ENCODE measurements at places on chromosomes 12 and 14.

DNA sequence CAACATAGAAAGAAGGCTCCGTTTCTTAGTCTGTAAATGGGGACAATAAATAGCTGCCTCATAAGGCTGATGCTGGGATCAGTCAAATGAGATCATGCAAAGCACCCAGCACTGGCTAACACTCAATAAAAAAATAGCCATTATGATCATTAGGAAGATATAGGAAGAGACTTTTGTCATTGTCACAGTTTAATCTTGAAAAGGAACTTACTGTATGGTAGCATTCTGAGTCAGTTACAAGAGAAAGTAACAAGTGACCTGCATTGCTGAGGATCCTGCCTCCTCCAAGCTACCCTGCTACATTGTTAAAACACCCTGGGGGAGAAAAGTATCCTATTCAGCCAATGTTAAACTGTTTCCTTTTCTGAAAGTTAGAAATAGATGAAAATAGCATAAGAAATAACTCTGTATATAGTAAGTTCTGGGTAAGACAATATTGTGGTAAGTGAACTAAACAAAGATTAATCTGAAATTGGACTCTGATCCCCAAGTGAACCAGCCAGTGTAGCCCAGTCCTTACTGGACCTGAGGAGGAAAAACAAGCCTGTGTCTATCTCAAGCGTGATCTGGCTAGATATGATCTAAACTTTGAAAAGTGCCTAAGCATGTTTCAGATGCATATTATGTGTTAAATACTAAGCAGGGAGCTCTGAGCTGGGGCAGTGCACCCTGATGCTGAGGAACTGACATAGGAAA, 3.6 kb upstream of the NUDT4 start:
- no peak for DNase-seq

GRCh38 chr14:65444230-65444629, 31.7 kb downstream of the FUT8 start:
- no peak for DNase-seq

- no peak for DNase-seq
Observed at GRCh38 chr14:51117593-51117992, 22.7 kb upstream of the TRIM9 start.

GRCh38 chr12:85504164-85504563, 224.1 kb downstream of the ALX1 start:
- DNase-seq = no peak

GRCh38 chr14:75318353-75318752, 39.7 kb downstream of the FOS start:
- no peak for DNase-seq

DNA sequence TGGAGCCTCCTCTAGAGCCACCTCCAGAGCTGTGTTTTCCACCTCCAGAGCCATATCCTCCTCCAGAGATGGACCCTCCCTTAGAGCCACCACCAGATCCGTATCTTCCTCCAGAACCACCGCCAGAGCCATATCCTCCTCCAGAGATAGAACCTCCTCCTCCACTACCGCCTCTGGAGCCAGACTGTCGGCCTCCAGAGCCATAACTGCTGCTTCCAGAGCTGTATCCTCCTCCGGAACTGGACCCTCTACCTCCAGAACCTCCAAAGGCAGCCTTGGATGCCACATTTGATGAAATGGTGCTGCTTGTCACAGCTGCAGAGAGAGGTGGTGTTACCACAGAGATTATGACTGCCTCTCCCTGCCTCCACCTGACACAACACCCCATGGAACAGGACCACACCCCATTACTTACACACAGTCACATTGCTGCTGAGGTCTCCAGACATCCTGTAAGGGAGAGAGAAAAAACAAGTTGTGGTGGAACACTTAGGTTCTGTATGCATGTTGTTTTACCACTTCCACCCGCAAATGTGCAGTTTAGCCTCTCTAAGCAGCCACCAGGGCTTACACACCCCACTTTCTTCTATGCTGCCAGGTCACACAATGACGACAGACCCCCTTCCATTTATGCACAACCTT, 6.8 kb downstream of the KRT2 start:
- DNase-seq = no peak

DNA sequence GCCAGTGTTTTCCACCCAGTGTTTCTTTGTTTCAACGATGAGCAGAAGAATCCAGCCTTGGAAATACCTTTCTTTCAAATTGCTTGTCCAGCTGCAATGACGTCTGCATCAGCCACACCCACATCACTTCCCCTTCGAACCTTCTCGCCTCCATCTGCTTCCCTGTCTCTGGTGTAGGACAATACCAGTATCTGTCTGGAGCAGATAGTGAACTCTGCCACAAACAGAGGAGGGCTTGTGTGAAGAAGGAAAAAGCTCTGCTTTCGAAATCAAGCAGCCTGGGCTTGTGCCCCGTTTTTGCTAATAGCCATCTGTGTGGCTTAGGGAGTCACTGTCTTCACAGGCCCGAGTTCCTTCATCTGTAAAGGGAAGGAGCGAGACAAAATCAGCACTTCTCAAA, 415.4 kb downstream of the ZFP36L1 start:
- DNase-seq = peak; percentile 62

Data from left ventricle myocardium superior (tissue), 1 donor.